ENCODE measurements at places on chromosomes 11 and 22.
A peak's percentile ranks its signal among the peaks of the same experiment; 100 is the strongest.

DNA sequence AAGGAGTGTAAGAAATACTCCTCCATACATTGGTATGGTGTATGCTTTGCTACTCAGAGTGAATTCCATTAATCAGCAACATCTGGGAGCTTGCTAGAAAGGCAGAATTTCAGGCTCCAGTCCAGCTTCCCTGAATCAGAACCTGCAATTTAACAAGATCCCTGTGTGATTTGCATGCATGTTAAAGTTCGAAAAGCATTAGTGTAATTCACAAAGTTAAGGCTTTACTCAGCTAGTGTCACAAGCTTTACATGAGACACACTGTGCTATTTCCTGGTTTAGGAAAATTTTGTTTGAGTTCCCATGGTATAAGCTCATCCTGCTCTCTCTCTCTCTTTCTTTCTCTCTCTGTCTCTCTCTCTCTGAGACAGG is 37.0 kb upstream of the HEPHL1 start:
- DNase-seq = no peak

DNA sequence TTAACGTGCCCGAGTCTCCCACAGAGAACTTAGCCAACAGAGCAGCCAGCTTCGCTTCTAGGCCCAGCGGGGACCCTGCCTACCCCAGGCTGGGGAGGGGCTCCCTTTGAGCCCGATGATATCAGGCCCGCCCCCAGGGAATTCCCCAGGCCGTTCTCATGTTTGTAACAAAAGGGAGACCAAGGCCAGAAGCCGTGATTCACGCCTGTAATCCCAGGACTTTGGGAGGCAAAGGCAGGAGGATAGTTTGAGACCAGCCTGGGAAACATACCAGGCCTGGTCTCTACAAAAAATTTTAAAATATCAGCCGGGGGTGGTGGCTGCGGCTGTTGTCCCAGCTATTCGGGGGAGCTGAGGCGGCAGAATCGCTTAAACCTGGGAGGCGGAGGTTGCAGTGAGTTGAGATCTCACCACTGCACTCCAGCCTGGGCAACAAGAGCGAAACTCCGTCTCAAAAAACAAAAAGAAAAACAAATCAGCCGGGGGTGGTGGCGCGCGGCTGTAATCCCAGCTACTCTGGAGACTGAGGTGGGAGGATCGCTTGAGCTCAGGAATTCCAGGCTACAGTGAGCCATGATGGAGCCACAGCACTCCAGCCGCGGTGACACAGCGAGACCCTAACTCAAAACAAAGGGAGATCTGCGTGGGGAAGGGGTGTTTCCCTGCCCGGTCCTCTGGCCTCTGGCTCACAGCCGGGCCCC is 1.7 kb downstream of the DRD4 start:
- no peak for DNase-seq

- DNase-seq = no peak
These were observed 81.1 kb upstream of the KCNQ1OT1 start for GRCh38 chr11:2780850-2781407.

GRCh38 chr22:48957311-48957986 is 870.2 kb downstream of the BRD1 start:
- DNase-seq = no peak

DNA sequence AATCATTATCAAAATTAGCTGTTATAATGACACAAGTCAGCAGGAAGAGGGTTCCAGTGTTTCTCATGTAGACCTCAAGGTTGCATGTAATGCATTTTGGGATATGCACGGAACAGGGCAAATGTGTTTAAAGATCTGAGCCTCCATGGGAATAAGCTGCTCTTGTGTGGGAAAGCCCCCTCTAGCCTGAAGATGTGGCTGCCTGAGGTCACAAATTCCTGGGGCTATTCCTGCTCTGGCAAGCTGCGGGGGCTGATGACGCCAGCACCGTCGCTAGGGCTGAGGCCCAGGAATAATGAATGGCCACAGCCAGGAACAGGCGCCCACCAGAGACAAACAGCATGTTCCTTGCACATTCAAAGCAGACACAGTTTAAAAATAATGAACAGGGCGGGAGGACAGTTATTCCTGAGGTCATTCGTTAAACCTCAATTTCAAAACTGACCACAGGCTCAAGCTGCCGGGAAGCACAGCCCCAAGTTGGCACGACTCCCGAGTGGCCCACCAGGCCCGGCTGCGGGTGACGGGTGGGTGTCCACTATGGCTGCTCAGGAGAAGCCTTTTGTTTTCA is 11.7 kb downstream of the OSBPL5 start:
- DNase-seq = no peak

- DNase-seq = no peak
These were observed 1.4 kb downstream of the PC start for GRCh38 chr11:66956689-66957290.

DNA sequence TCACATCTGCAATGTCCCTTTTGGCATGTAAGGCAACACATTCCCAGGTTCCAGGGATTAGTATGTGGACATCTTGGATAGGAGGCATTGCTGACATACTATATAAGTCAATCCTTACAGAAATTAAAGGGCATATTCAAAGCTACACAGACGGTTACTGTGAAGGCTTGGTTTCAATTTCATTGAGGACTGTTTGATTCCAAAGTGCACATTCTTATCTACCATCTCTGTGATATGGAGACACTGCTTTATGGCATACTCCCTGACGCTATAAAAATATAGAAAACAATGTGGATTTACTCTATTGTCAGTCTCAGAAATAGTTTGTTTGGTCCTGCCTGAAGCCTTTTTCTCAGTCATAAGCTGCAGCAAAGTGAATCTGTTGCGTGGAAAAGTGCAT is 1486.7 kb downstream of the FAM181B start:
- DNase-seq = no peak

DNA sequence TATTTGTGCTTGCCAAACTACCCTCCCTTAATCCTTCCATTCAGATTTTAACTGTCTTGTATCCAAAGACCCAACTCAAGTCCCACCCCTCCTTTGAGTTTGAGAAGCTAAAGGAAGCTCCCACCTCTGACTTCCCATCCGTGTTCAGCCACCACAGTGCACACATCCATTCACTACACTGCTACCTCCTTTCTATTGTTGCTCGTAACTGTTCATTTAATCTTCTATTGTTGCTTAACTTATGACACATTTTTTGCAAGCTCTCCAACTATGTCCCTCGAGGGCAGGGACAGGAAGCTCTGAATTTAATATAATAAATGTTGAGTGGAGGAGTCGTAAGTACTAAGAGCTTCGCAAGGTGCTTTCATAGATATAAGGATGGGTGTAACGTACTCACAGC is 10.4 kb downstream of the LARGE1 start:
- DNase-seq = no peak

- DNase-seq = no peak
These were observed 38.6 kb upstream of the CARS1 start for GRCh38 chr11:3095712-3096361.

DNA sequence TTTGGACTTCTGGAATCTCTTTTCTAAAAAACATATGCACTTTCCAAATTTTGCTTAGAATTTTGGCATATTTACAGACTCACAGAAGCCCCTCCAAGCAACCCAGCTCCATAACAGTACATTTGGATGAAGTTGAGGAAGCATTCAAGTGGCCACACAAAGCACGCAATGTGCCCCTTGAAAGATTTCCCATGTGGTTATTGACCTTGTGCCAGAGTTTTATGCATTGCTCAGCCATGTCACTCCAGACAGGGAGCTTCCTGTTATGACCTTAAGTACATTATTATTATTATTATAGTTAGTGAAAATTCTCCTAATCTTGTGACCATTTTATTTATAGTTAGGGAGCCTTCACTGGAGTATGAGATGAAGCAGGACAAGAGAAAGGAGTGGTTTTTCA is 35.0 kb upstream of the BDNF start:
- no peak for DNase-seq

DNA sequence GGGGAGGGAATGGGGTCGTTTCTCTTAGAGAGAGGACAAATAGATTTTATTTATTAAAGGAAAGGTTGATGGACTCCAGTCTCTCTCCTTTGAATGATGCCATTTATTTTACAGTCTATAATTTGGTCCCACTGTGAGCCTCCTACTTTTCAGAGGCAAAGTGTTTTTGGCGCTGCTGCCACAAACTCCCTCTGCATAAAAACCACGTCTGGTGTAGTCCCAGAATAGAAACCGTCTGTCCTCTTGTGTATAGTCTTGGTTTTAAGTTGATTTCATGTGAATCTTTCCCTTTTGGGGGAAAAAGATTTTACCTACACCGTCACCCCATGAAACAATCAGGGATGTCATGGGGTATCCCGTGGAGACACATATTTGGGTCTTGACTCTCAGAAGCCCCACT is 143.6 kb upstream of the SEZ6L start:
- no peak for DNase-seq

DNA sequence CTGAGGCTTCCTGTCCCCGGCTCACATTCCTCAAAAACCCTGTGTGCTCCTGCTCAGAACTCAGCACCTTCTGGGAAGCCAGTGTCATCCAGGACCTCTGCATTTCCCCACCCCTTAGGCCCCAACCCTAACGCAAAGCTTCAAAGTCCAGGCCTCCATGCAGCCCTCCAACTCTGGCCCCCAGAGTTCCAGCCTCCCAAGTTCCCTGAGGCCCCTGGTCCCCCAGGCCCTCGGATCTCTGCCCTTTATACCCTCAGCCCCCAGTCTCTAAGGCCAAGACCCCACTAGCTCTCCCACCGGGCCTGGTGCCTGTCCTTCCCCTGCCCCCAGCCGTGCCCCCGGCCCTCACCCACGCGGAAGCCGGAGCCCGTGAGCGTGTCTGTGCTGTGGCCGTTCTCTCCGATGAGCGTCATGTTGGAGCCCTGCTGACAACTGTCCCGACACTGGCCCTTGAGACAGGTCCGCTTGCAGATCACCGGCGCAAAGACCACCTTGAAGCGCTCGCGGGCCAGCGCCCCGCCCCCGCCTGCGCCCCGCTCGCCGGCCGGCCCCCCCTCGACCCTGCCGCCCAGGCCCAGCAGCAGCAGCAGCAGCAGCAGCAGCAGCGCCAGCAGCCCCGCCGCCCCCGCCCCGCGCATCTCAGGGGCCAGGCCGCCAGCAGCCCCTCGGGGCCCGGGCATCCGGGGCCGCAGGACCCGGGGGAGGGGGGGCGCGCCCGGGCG is 718 bp downstream of the LTBP3 start:
- no peak for DNase-seq

GRCh38 chr11:126391970-126392632 is 36.6 kb downstream of the ST3GAL4 start:
- no peak for DNase-seq

DNA sequence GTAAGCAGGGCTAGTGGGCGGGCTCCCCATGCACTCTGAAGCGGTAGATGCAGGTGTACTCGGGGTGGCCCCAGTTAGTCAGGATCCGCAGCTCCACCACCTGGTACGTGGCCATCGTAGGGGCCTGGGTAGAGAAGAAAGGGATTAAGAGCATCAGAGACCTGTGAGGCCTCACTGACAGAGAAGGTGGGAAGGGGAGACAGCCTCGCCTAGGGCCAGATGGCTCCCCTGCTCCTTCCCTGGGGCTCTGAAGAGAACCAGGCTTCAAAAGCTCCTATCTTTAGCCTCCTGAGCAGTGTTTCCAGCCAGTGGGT is 19.6 kb downstream of the SUN2 start:
- DNase-seq = no peak

- no peak for DNase-seq
These were observed 173.2 kb upstream of the SORL1-AS1 start for GRCh38 chr11:121625777-121626506.

DNA sequence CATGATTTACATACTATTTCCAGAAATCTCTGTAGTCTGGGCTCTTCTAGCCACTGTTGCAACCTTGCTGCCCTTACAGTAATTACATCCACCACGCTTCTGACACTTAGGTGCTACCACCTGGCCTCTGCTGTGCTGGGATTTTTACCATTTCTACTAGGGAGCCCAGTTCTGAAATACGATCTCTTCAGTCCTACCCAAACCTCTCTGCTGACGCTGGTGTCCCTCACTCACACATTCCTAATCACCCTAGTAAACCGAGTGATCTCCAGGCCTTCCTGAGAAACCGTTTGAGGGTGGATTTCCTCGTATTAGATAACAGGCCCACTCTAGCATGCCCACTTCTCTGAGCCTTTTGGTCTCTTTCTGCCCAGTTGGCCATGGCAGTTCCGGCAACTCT is 588.9 kb upstream of the CADM1 start:
- DNase-seq = no peak

DNA sequence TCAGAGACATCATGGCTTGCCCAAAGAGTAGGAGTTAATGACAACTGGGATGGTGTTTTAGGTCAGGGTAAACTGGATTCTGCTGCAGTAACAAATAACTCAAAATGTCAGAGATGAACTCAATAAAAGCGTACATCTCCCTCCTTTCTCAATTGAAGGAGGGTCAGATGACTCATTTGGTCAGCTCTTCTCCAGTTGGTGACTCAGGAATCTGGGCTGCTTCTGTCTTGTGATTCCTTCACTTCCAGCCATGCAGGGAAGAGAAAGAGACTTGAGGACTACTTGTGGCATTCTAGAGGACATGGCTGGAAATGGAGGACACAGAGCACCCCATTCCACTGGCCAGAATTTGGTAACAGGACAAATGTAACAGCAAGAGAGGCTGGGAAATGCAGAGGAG is 3.2 kb upstream of the SYT13 start:
- no peak for DNase-seq

DNA sequence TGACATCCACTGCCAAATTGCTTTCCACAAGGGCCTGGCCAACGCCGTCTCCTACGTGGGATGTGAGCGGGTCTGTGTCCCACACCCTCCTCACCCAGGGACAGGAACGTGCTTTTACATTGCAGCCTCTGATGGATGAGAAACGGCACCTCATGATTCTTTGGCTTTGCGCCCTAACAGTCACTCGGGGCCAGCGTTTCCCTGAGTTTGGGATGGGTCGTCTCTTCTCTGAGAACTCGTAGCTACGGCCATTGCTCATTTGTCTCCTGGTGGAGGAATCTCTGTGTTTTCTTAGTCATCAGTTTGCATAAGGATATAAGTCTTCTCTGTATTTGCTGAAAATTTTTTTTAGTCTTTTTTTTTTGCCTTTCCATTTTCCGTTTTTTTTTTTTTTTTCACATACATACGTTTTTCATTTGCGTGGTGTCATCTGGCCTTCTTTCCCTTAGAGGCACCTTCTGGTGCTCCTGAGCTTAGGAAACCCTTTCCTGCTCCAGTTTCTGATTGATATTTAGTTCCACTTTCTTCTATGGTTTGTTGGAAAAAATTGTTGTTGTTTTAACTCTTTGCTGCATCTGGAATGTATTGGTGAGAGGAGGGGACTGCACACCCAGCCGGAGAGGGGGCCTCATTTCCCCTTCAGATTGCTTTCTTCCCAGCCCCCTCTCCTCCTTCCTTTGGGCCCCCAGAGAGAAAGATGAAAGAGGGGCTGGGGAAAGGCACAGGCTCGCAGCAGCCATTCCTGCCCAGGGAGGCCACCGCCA is 12.0 kb downstream of the TNNT3 start:
- DNase-seq = no peak

- peak; percentile 30 for DNase-seq
These were observed 8.4 kb upstream of the CTR9 start for GRCh38 chr11:10742460-10743208.

GRCh38 chr11:20037396-20038153 is 122.7 kb downstream of the DBX1 start:
- DNase-seq = no peak
